ENCODE measurements at places on chromosomes 12 and 14. TPM values are rescaled to one million over a fixed set of nuclear protein-coding genes. Genes with fewer than 3 reads are reported as not detected.

DNA sequence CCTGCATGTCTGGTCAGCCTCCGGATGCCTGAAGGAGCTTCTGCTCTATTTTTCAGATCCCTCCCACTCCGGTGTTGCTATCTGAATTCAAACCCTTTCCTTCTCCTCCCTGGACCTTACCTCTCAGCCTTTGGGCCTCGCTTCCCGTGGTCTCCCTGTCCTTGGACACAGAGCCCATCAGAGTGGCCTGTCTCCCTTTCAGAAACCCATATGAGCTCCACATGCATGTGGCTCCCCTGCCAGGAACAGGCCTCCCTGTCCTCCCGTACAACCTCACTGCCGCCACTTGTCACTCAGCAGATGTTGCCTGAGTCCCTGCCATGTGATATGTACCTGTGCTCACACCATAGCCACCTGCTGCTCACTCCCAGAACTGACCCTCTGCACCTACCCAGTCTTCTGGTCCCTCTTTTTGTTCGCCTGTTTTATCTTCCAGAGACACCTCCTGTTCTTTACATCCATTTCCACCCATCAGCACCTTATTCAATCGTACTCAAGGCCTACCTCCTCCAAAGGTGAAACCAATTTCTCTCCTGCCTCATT, 182.5 kb downstream of the ZFP36L1 start:
- DNase-seq = no peak

Gene IAPP
- total RNA-seq = not detected

DNA sequence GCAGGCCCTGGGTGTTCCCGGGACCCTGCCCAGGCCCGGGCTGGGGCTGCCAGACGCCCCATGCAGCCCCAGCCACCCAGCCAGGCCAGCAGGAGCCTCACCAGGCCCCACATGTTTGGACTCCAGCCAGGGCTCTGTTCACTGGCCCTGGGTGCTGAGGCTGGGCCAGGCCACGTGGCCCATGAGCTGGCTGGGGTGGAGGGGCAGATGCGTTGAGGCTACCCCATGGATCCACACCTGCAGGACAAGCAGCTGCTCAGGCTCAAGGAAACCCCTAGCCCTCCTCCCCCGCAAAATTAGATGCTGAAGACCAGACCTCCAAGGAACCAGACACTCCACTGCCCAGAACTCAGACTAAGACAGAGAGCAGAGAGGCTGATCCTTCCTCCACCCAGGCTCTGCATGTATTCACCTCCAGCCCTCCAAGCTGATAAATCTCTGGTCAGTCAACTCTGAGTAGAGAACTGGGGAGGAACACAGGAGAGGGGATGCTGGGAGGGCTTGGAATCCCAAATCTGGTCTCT, 1.6 kb downstream of the CDH24 start:
- DNase-seq = no peak

- DNase-seq = no peak
Observed at GRCh38 chr12:131735476-131736445, 24.9 kb downstream of the SFSWAP start.

DNA sequence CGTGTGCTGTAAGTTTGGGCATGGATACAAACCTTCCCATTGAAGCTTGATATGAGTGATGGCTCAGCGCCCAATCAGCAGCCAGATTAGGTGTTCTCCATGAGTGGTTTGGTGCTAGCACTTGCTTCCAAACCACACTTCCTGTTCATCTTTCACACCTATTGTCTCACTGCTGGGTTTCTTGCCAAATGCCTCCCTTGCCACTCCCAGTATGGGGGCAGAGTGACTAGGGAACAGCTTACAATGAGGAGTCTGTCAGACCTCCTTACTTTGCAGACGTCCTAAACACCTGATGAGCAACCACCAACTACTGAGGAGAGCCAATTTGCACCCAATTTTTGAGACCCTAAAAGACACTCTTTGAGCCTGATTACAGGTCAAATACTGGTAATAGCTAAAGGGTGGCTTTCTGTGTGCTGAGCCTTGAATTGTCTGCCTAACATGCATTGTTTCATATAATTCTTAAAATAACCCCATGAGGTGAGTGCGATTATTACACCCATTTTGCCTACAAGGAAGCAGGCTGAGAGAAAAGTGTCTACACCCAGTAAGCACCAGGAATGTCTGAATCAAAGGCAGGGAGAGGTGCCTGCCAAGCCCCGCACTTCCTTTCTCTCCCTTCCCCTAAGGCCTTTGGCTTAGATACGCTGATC, 48.4 kb upstream of the FOS start:
- DNase-seq = no peak

DNA sequence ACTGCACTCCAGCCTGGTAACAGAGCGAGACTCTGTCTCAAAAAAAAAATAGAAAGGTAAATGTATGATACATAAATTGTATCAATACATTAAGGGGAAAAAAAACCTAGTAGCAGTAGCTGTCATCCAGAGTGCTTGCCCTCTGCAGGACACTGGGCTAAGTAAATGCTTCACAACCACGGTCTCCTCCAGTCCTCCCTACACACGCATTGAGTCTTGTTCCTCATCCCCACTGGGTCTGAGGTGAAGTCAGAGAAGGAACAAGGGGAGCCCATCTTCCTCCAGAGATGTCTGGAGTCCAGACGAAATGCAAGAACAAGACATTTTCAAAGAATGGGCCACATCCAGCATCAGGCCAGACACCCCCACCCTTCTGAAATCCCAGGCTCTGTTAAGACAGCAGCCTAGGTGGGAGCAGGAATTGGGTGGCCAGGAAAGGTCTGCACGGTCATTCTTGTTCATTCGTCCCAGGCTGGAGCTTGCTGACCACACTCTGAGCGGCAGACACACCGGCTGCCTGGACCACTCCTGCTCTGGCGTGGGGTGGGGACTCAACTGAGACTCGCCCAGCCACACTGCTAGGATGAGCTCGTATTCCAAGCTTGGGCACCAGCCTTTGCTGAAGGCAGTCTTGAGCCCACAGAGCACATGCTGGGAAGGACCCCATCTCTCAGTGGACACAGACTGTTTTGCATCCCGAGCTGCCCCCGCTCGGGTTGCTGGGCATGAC, 45.5 kb downstream of the CHGA start:
- DNase-seq = no peak

GRCh38 chr14:68427550-68427890, 365.3 kb downstream of the ZFP36L1 start:
- DNase-seq = no peak

DNA sequence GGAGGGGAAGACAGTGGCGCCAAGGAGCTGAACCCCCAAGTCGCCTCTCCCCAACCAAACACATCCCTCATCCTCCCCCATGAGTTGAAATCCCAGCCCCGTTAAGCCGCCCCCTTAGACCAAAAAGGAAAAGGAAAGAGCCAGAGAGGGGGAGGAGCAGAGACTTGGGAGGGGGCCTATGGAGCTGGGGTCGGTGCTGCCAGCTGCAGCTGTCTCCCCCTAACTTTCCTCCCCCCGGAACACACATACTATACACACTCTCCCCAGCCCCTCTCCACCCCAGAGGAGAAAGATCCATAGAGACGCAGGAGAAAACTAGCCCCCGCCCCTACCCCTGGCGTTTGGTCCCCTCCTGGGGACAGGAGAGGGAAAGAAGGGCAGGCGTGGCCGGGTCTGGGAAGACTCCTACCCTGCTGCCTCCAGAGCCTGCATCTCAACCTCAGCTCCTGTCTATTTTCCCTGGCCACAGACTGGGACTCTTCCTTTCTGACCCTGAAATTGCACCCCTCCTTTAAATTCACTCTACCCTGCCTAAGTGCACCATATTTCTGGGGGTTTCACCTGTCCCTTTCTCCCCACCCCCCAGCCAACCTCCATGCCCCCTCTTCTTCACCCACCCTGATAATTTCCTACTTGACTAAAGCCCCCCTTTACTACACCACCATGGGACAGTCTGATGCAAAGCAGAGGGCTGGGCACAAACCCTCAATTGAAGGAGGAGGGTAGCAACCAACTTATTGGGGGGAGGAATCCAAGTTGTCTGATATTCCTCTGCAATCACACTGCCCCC, 1.7 kb upstream of the HOXC9 start:
- DNase-seq = no peak

Gene CACNA1C
- total RNA-seq = 77.6 TPM

DNA sequence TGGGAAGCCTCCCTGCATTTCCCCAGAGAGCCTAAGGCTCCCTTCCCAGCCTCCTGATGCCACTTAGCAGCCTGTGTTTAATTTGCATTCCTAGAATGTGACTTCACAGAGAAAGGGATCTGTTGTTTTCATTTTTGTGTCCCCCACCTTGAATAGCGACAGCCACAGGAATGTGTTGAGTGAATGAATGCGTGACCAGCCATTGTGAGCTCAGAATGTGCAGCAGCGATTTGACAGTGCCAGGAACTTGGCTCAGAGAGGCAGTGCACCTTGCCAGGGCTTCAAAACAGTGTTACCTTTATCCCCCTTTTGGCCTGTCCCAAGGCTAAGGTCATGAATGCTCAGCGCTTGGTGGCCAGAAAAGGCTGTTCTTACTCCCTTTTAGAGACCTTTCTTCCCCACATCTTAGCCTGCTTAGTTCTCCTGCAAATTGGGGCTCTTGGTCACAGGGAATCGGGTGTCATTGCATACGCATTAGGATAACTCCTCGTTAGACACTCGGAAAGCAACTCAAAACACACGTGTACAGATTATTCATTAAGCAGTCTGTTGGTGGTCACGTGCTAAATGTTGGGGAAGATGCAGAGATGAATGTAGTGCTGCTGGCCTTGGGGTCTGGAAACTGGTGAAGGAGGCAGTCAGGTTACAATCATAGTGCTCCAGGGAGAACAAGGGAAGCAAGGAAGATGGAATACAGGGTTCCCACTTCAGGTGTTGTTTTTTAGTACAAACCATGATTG, 9.8 kb downstream of the NTF3 start:
- DNase-seq = no peak

Gene ALG10
- total RNA-seq = 2.7 TPM

Gene WDHD1
- 1.0 TPM for total RNA-seq

Gene PLCZ1
- 0.61 TPM for total RNA-seq

- peak; percentile 78 for DNase-seq
Observed at GRCh38 chr14:103512701-103513611, 9.7 kb downstream of the CKB start.

Gene GLI1
- total RNA-seq = 1.3 TPM

- peak; percentile 79 for DNase-seq
Observed at GRCh38 chr14:92659765-92660561, 88.5 kb downstream of the LGMN start.

Gene ZDHHC22
- total RNA-seq = not detected

GRCh38 chr14:65072937-65073336, 29.4 kb downstream of the MAX start:
- no peak for DNase-seq

GRCh38 chr12:118290130-118290529, 82.6 kb downstream of the TAOK3 start:
- no peak for DNase-seq

- DNase-seq = no peak
Observed at GRCh38 chr12:34363050-34363673, 340.9 kb downstream of the ALG10 start.

GRCh38 chr12:26276709-26277108, 81.3 kb downstream of the SSPN start:
- DNase-seq = no peak

DNA sequence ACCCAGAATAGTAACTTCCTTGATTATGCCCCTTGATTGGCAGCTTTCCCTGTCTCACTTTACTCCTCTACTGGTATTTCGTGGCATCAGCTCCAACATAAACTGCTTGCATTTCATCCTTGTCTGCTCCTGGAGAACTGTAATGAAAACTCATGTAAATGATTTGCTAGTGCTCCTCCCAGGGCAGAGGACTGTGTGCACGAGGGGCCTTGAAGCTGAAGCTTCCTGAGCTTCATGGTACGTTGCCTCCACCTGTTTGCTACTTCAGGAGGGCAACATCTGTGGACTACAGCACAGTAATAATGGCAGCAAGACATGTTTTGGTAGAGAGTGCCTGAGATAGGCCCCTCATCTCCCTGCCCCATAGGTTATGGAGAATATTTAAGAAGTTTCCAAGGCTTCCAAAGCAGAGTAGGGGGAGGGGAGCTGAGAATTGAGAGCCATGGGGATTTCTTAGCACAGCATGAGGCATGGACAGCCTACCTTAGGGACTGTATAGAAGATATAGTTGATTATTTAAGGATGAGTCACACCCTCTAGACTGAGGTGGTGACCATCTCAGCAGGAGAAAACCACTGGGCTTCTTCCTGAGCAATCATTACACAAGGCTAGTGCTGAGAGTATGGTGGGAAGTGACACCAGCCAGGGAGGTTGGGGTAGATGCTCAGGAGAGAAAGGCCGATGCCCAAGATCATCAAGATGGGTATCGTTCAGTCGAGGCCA, 29.5 kb downstream of the CCDC198 start:
- no peak for DNase-seq

DNA sequence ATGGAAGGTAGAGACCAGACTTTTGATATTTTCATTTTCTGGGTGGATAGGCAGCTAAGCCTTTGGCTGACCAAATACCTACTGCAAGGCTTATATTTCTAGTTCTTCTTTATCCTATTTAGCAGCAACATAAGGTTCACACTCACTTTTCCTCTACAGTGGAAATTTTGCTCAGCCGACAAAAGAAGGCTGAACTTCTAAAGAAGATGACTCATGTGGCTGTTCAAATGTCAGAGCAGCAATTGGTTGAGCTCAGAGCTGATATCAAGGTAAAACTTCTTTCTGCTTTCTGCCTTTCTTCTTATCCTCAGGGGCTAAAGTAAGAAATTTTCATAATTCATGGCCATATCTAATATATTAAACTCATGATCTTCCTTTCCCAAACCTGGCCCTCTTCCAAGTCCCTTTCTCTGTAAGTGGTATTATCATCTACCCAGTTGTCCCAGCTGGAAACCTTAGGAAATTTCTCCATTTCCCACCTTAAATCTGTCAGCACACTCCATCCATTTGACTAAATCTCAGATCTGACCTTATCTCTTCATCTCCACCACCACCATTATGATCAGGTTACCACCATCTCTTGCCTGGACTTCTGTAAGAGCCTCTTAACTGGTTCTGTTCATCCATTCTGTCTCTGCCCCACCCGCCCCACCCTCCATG, 19.8 kb upstream of the KCNH3 start:
- DNase-seq = no peak

DNA sequence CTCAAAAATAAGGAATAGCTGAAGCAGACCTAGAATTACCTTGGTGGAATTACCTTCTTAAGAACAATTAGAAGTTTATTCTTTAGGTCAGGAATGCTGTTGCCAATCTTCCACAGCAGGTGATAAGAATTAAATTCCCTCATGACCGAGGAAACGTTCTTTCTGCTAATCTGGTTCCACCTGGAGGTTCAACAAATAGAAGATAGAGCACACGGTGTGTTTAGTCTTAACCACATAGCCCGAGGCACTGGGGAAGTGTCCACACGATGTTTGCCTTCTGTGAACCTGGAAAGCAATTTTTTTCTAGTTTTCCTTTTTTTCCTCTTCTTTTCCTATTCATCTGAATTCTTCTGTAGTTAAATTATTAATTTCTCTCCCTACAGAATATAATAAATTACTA, 906.9 kb downstream of the NRXN3 start:
- no peak for DNase-seq

- DNase-seq = no peak
Observed at GRCh38 chr14:40485688-40486087, 1053.5 kb upstream of the FBXO33 start.

DNA sequence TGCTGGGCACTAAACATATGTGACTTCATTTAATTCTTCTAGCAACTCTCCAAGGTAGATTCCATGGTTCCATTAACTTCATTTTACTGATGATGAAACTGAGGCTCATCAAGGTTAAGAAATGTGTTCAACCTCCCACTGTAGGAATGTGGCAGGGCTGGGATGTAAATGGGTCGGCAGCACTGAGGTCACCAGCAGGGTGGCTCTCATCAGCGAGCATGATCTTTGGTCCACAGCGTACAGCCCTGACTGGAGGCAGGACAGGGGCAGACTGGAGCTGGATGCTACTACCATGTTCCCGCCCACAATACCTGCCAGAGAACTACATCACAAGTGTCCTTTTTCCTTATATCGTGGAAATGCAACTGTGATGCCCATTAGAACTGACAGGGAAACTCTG, 4.6 kb downstream of the APPL2 start:
- no peak for DNase-seq

Gene TMEM52B
- total RNA-seq = not detected

Gene C14orf132
- total RNA-seq = 0.89 TPM

Measured in heart left ventricle (tissue), 16 donors.